Forelimb muscle (tissue), 1 donor: ENCODE measurements at places on chromosomes 7 and 10. TPM values are rescaled to one million over a fixed set of nuclear protein-coding genes. Genes with fewer than 3 reads are reported as not detected.
A peak's percentile ranks its signal among the peaks of the same experiment; 100 is the strongest.

DNA sequence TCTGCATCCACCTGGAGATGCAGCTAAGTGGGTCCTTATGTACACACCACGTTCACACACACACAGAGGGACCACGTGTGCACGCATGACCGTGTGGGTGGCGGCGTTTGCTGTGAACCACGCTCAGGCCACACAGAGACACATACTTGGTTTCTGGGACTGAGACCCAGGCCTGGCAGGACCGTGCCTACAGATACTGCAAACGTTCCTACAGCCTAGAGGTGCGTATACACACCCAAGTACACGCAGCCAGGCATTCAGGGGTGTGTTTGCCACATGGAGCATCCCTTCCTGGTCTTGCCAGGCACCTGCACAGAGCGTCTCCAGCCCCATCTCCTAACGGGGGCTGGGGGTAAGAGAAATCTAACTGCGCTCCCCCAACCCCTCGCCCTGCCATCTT is 49.0 kb upstream of the GTF2IRD1 start:
- no peak for DNase-seq

DNA sequence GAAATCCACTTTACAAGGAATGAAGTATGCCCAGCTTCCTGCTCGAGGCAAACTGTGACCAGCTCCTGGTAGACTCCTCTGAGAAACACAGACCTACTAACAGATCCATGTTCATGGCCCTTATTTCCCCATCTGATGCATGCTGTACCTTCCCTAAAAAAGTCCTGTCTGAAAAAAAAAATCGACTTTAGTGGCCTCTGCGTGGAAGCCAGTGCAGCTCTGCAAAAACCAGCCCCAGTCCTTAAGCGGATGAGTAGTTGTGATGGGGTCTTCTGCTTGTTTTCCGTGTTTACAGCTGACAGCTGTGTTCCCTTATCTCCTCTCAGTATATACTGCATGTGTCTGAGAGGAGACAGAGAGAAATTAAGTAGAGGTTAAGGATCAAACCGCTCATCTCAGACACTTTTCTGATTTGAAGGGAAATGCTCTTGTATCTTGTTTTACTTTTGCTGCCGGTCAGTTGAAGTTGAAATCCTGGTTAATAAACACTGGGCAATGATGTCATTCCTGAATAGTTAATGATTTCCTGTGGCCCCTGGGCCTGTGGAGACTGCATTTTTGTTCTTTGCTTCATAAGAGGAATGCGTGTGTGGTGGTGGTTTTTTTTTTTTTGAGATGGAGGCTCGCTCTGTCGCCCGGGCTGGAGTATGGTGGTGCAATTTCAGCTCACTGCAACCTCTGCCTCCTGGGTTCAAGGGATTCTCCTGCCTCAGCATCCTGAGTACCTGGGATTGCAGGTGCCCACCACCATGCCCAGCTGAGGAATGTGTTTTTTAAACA is 67.6 kb downstream of the DOCK1 start:
- DNase-seq: no peak

DNA sequence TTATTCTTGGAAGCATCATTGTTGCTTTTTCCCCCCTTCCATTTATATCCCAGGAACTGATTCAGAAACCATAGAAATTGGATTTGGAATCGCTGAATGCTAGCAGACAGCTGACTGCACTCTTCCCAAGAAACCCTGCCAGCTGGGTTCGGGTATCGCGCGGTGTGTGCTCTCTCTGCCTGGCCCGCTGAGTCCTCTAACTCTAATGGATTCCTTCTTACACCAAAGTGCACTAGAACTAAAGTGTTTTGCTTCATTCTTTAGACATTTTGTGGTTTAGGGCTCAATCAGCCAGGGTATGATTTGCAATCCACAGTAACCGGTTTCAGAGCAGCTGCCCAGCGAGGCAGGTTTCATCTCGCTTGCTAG is 92.2 kb downstream of the EGFR start:
- DNase-seq: peak; percentile 72

- DNase-seq: no peak
These were observed 989 bp downstream of the SRPK2 start for GRCh38 chr7:105387508-105388355.

GRCh38 chr10:1715821-1716220 is 21.5 kb downstream of the ADARB2 start:
- DNase-seq: no peak

DNA sequence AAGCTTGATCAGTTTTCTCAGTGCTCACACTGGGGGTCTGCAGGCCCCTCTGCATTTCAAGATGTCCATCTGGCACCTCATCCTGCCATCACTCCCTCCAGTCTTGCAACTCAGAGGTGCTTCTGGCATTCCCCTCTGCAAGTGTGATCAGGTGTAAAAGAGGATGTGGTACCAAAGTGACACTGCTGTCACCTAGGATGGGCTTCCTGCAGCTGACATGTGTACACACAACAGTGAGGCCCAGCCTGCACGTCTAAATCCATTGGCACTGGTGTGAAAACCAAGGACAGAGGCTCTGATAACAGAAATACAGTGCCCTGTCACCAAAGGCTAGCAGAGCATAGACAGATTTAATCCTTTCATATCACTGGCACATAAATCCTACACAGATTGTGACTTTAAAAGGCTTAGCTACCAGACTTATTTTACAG is 162.5 kb upstream of the CELF2 start:
- no peak for DNase-seq

- DNase-seq: no peak
These were observed 60.5 kb downstream of the CLEC2L start for GRCh38 chr7:139583826-139584553.

- peak; percentile 28 for DNase-seq
These were observed 94.2 kb upstream of the PRKCQ start for GRCh38 chr10:6674291-6674690.

- no peak for DNase-seq
These were observed 70.0 kb upstream of the HGF start for GRCh38 chr7:81839708-81840369.

MEOX2 gene
- 52.5 TPM for polyA plus RNA-seq

CHST3 gene
- polyA plus RNA-seq: 12.4 TPM
